ENCODE measurements at places on chromosomes 7 and 10.
A peak's percentile ranks its signal among the peaks of the same experiment; 100 is the strongest.

DNA sequence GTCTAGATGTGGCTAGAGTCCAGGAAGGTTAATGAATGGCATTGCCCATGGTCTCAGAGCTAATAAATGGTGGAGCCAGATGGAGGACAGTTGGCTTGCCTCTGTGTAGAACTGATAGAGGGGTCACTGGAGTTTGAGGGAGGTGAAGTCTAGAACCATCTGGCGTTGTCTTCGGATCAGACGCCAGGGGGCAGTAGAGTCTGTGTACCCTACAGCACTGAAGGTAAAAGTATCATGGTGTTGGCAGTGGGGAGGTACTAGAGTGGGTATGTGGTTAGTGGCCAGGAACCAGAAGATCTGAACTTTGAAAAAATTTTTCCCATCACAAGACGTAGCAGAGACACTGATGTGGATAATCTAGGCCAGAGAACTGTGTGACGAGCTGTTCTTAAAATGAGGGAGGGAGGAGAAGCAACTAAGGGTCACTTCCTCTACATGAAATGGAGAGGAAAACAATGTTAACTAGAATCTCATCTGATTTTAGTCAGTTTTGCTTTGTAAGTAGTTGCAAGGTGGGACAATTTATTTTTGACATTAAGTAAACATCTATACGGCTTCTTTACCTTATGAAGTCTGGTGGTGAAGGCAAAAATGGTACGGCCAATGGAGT, 227.9 kb upstream of the PRSS58 start:
- DNase-seq: peak; percentile 17

GRCh38 chr7:148982654-148983199, 45.6 kb downstream of the PDIA4 start:
- no peak for DNase-seq

GRCh38 chr7:153920897-153921296, 131.3 kb upstream of the DPP6 start:
- DNase-seq: no peak

DNA sequence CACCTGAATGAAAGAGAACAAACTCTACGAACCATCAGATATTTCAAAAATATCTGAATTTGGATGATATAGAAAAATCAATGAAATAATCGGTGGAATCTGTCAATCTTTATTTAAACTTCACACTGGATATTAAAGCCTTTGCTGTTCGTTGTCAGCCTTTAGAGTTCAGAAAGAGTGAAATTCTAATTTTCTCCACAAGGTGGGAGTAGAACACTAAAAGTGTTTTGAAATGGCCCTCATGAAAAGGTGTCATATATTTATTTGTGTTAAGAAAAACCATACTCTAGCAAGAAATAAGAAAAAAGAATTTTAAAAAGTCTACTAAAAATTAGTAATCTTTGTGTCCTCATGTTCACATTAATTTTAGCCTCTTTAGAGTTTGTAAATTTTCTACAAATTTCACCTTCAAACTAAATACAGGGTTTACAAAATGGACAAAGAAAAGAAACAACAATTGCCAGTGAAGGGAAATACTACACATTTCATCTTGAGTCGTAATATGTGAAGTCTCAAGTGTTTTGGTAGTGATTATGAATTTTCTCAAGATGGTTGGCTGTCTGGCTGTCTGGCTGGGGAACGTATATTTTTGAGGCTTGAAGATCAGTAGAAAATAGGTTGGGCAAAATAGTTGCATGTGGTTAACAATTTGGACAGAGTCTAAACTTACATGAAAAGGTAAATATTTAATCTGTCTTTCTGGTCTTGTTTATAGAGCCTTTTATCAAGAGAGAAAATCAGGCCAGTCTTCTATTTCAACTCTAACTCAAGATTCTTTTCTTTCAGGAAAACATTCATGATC, 43.7 kb downstream of the DNAJB9 start:
- DNase-seq: no peak

DNA sequence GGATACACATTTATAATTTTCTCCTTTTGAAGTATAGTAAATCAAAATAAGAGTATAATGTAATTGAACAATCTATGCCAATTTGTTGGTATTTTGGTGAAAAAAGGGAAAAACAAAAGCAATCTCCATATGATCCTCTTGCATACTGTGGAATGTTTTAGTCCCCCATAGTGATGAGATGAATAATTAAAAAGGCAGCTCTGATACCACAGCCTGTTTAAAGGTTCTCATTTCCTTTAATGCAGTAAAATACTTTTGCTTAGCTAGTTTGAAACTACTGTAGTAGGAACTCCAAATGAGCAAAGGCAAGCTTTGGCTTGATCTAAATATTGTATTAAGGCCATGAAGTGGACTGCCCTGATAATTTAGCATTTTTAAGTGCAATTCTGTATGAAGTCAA, 77.6 kb downstream of the VTI1A start:
- no peak for DNase-seq

DNA sequence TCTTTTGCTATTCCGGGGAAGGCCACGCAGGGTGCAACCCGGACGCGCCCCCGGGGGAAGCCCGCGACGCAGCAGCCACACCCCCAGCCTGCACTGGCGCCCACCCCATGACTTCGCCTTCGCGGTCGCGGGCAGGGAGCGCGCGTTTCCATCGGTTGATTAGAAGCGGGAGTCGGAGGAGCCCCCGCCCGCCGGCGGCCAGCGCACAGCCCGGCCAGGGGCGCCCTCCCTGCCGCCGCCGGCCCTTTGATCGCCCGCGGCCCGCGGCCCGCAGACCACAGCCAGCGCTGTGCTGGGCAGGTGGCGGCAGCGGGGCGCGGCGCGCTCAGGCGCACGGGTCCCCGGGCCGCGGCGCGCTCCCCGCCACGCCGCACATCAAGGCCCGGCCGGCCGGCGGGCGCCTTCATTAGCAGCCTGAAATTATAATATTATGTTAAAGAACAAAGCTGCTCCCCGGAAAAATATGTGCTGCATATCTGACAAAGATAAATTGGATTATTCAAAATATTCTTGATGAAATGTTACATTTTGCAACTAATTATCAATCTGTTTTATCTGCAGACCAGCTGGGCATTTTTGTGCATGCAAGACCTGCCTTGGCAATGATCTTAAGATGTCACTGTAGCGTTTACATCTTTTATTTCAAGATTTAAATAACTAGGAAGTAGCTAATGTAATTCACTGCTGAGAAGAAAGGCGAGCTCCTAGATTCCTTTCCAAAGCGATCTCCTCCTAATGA, 160.7 kb upstream of the MKI67 start:
- no peak for DNase-seq

GRCh38 chr7:44306606-44307005, 18.8 kb downstream of the CAMK2B start:
- DNase-seq: no peak

GRCh38 chr10:109616359-109616980, 306.8 kb downstream of the XPNPEP1 start:
- no peak for DNase-seq

DNA sequence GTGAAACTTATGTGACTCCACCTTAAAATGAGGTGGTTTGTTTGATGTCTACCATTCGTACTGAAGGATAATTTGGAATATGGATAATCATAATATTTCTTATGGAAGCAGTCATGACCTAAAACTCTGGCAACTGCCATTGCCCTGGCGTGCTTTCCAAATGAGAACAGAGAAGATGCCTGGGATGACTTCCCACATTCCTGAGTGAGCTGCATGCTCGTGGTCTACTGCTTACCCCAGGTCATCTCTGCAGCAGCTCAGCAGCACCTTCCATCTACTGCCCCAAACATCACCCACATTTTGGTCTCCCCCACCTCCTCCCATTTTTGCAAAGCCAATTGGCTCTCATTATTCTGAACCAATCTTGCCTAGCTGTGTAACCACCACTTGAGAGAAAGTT, 40.1 kb downstream of the LYZL1 start:
- DNase-seq: no peak

DNA sequence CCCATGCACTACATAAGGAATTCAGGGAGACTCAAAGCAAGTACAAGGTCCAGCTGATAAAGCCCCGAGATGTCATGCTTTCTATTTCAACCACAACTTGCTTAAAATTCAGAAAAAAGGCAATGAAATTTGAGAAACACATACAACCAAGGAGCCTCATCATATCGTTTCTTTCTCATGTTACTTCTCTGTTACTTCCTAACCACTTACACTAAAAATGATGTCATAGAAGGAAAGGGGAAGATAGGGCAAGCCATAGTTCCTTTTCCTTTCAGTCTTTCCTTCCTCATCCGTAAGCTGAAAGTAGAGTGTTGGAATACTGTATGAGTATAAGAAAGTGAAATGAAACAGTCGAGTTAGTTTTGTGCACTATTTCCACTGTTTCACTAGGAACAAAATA, 27.9 kb upstream of the CDK14 start:
- no peak for DNase-seq

DNA sequence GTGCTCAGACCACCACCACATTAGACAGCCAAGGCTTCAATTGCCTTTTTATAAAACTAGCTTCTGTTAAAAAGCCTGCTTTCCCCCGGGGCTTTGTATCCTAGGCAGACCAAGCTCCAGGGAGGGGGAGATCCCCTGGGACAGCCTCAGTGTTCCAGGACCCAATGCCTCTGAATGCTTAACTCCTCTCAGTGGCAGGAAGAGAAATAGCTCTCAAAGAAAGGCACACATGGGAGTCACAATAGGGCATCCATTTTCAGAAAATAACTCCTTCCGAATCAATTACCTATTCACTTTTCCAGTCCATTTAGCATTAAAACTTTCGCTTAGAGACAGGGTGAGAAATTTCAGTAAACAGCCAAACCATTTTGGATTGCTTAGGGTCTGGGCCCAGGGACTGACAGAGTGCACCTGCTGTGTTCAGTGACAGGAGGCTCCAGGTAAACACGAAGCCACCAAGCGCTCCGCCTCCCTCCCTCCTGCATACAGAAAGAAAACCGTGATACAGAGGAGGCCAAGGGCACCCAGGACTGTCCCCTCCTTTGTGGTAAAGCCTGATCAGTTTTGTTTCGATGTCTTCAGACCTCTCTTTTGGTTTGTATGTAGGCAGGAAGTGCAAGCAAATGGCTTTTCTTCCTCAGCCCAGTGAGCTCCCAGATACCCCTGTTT, 599.7 kb downstream of the KCNMA1 start:
- no peak for DNase-seq

GRCh38 chr10:131181456-131181855, 130.1 kb downstream of the TCERG1L start:
- DNase-seq: no peak

- DNase-seq: peak; percentile 70
Measured at GRCh38 chr10:100508691-100509150, 10.9 kb downstream of the SEC31B start.

GRCh38 chr10:50648935-50649227, 25.1 kb upstream of the SGMS1 start:
- no peak for DNase-seq

GRCh38 chr10:34813626-34814222, 1.4 kb downstream of the PARD3 start:
- DNase-seq: peak; percentile 68

DNA sequence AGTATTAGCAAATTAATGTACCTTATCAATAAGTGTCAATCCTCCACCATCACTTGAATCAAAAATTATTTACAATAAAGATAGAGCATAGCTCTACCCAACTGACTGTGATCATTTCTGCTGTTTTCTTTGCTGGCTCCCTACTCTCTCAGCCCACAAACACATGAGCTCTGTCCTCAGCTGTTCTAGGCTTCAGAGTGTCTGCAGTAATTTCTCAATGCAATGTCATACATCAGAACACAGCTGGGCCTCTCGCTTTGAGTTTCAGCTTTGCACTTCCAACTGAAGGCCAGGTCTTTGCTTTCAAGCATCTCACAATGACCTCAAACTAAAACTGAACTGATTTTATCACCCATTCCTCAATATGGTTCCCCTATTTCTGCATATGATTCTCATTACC, 55.7 kb downstream of the RNF133 start:
- DNase-seq: no peak

GRCh38 chr10:6200734-6201515, 1.8 kb upstream of the PFKFB3 start:
- peak; percentile 52 for DNase-seq

- DNase-seq: no peak
Measured at GRCh38 chr7:43844662-43845061, 24.7 kb downstream of the MRPS24 start.

All from HuH-7 (cell line).